ENCODE measurements at places on chromosomes 7 and 10.
A peak's percentile ranks its signal among the peaks of the same experiment; 100 is the strongest.

DNA sequence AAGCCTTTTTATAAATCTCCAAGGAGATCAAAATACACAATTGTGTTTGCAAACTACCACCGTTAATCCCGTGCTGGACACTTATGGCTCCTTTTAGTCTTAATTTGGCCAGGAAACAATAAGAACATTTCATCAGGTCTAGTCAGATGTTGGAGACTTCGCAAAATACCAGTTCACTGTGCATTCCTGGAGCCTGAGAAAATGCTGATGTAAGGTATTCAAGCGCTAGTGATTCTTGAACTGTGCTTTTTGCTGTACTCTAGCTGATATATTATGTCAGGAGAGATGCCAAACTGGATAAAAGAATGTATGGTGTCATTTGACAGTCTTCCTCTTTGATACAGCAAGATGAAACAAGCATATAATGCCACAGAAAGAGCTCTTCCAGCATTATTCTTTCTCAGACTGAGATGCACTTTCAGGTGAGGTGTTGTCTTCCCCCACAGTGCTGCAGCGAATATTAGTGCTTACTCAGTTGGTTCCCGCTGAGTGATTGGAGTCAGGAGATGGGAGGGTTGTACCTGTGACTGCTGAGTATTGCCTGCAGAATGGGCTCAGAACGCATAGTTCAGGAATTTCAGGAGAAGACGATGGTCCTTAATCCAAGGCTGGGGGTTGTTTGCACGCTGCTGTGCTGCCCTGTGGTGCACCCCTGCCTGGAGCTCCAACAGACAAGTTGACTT is 59.2 kb downstream of the OGDH start:
- no peak for DNase-seq

DNA sequence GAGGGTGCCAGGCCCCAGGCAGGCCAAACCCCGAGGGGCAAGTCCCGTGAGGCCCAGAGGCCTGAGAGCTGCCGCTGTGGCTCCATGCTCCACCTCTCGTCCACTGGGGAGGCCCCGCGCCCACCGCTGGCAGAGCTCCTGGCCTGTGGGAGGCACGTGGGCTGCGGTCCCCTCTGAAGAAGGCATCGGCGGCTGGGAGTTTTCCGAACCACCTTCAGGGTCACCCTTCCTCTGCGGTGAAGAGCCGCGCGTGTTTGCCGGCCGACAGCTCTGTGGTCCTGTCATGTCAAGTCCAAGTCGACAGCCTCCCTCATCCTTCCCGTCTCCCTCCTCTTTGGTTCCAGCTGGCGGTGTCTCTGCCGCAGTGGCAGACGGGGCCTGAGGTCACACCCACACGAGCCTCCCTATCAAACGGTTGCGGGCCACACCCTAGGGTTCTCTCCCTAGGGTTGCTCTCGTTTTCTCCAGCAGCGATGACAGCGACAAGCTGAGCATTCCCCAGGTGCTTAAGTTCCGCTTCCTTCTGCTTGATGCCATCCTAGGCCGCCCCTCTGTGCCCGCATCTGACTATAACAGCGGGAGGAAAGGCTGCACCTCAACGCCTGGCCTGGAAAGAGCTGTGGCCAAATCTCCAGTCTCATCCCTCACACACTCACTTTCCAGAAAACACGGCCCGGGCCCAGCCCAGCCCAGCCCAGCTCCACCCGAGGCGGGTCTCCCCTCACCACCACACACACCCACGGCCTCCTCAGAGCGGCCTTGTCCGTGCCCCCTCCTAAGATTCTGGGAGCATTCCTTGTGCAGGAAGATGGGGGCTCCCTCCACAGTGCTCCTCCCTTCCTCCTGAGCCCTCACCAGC is 185.0 kb downstream of the ELFN1 start:
- peak; percentile 86 for DNase-seq

DNA sequence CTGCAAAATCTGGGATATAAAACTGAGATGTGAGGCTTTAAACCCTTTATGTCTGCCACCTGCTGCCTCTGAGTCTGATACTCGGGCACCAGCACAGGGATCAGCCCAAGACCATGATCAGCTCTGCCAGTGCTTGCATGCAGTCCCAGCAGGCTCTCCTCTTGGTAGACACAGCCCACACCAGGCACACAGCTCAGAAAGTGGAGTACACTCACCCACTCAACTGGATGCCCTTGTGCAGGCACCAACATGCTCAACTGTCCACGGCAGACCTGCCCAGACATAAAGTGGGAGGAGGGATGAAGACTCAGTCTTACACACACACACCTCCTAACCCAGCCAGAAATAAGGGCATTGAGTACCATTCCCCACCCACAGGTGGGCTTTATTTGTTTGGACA is 18.2 kb upstream of the MYH16 start:
- DNase-seq = no peak

DNA sequence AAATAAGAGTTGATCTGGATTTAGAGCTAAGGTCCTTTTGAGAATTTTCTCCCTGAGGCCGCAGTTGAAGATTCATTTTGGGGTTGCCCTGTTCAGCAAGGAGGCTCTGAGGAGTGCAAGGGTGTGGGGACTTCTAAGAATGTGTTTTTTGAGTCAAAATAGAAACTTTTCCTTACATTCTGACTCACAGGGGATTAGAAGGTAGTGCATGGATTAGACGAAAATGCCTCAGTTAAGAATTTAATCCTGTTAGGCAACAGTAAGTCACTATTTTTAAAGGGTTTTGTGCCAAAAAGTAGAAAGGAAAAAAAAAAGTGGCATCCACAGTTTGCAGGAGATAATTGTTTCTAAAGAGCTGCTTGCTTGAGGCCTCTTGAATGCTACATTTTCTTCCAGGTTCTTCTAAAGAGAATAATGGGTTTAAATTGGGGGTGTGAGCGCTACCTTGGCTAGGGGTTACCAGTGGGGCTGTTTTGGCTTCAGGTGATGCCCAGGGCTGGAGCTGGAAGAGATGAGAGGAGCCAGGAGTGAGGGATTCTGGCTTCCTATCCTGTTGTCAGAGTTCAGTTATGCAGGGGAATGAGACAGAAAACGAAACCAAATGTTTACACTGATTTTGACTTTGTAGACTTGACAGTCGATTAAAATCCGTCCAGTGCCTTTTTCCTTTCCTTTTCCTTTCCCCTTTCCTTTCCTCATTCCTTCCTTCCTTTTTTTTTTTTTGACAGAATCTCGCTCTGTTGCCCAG is 52.9 kb downstream of the BAMBI start:
- DNase-seq = peak; percentile 28

GRCh38 chr7:44284881-44285541 is 40.4 kb downstream of the CAMK2B start:
- DNase-seq = no peak

DNA sequence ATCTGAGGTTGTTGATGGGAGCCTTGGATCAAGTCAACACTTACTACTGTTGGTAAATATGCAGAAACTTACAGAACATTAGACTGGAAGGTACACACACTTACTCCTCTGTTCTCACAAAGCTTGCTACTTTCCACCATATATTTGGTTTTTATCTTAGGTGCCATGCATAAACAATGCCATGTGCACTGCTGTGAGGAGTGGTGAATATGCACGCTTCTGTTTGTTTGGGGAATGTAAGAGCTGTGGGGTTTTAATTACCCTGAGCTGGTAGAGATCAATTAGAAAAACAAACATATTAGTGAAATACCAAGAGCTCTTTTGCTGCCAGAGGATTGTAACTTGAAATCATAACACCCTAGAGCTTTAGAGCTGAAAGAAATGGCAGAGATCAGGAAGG is 79.8 kb upstream of the ARID5B start:
- DNase-seq = no peak

- no peak for DNase-seq
These were observed 538.6 kb upstream of the POT1 start for GRCh38 chr7:125467996-125468854.

GRCh38 chr10:100670368-100670767 is 75.0 kb upstream of the PAX2 start:
- peak; percentile 37 for DNase-seq

- DNase-seq = peak; percentile 68
These were observed 733 bp upstream of the ARL5B start for GRCh38 chr10:18658271-18659124.

- DNase-seq = no peak
These were observed 7.5 kb upstream of the SND1 start for GRCh38 chr7:127644484-127644883.

DNA sequence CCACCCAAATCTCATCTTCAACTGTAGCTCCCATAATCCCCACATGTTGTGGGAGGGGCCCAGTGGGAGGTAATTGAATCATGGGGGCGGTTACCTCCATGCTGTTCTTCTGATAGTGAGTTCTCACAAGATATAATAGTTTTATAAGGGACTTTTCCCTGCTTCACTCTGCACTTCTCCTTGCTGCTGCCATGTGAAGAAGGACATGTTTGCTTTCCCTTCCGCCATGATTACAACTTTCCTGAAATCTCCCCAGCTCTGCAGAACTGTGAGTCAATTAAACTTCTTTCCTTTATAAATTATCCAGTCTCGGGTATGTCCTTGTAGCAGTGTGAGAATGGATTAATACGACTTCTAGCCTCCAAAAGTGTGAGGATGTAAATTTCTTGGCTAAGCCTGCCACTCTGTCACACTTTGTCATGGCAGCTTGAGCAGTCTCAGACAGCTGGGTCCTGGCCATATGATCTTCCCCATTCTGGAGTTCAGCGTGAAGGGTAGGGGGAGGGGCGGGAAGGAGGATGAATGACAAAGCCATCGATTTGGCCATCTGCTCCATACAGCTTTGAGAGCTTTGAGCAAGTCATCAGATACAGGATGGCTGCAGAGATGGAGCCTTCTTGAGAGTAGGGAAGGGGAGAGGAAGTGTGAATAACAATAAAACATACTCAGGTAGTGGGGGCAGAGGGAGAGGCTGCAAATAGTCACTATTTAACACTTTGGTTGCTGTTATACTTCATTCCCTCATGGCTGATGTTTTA is 19.1 kb upstream of the INPP5F start:
- peak; percentile 50 for DNase-seq

- DNase-seq = peak; percentile 28
These were observed 481.0 kb upstream of the SEMA3A start for GRCh38 chr7:84675633-84676034.

GRCh38 chr7:150428671-150429451 is 21.6 kb upstream of the GIMAP8 start:
- no peak for DNase-seq

DNA sequence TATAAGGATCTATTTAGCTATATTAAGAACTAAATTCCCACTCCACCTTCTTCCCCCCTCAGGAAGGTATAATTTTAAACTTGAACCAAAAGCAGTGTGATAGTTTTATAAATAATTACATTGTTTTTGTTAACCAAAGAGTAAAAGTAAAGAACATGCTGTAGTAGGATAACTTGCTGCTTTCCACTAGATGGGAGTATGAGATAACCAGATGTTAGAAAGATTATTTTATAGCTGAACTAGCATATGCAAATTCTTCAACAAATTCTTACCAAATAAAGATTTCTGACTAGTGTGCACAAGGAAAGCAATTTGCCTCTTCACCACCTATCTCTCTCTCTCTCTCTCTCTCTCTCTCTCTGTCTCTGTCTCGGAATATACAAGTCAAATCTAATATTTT is 31.8 kb downstream of the TES start:
- DNase-seq = no peak

GRCh38 chr10:1672001-1672781 is 65.1 kb downstream of the ADARB2 start:
- no peak for DNase-seq

DNA sequence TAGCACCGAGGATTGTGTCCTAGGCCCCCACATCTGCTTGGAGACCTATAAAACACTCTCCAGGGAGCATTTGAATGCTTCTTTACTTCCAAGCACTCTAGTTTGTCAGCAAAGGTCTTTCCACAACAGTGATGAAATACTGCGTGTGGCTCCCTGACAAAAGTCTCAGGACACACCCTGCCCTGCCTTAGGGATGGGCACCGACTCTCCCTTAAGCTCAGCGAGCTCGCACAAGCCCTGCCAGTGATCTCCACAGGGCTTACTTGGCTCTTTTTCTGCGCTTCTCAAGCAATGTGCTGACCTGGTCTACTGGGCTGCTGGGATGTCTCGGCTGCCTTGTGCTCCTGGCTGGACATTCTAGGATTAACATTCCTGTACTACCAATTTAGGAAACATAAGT is 84.3 kb upstream of the MPP7 start:
- DNase-seq = no peak

GRCh38 chr10:30359373-30360206 is 10.5 kb upstream of the MTPAP start:
- DNase-seq = peak; percentile 82
